ENCODE measurements at places on chromosomes 4 and X. TPM values are rescaled to one million over a fixed set of nuclear protein-coding genes. Genes with fewer than 3 reads are reported as not detected.

SOWAHD gene
- not detected for total RNA-seq

MGARP gene
- not detected for total RNA-seq

XPNPEP2 gene
- not detected for total RNA-seq

GSX2 gene
- not detected for total RNA-seq

TSPAN7 gene
- 0.21 TPM for total RNA-seq

TEX11 gene
- total RNA-seq: not detected

ERCC6L gene
- 11.0 TPM for total RNA-seq

CSAG2 gene
- total RNA-seq: not detected

SLC10A3 gene
- 27.1 TPM for total RNA-seq

TEX13C gene
- total RNA-seq: not detected

LAMTOR3 gene
- 21.5 TPM for total RNA-seq

FAT4 gene
- 4.6 TPM for total RNA-seq

DCAF4L1 gene
- total RNA-seq: 0.68 TPM

SLC9B1 gene
- total RNA-seq: not detected

GPC4 gene
- 26.2 TPM for total RNA-seq

HHIP gene
- total RNA-seq: 1.6 TPM

EDNRA gene
- total RNA-seq: 0.29 TPM

CABS1 gene
- total RNA-seq: not detected

TADA2B gene
- total RNA-seq: 15.1 TPM

SLC49A3 gene
- total RNA-seq: 0.40 TPM

DOK7 gene
- total RNA-seq: 2.7 TPM

CT45A8 gene
- not detected for total RNA-seq

SLC2A9 gene
- total RNA-seq: 1.8 TPM

NFKB1 gene
- total RNA-seq: 35.6 TPM

FAAH2 gene
- 10.3 TPM for total RNA-seq

HEPH gene
- not detected for total RNA-seq

BTK gene
- total RNA-seq: not detected

RASL11B gene
- 0.64 TPM for total RNA-seq

PPBP gene
- not detected for total RNA-seq

USP17L28 gene
- not detected for total RNA-seq

CENPVL2 gene
- total RNA-seq: not detected

CLIC2 gene
- total RNA-seq: 0.59 TPM

PPP1R2C gene
- total RNA-seq: not detected

PAGE1 gene
- not detected for total RNA-seq

FAM114A1 gene
- total RNA-seq: 18.5 TPM

PRDM5 gene
- 8.7 TPM for total RNA-seq

HTR2C gene
- not detected for total RNA-seq

SPANXA1 gene
- not detected for total RNA-seq

MAGEA1 gene
- total RNA-seq: not detected

Measured in Calu3 (cell line).